ENCODE measurements at places on chromosomes 11 and 22.
A peak's percentile ranks its signal among the peaks of the same experiment; 100 is the strongest.

- DNase-seq: no peak
Measured at GRCh38 chr11:78763664-78764063, 189.0 kb upstream of the NARS2 start.

DNA sequence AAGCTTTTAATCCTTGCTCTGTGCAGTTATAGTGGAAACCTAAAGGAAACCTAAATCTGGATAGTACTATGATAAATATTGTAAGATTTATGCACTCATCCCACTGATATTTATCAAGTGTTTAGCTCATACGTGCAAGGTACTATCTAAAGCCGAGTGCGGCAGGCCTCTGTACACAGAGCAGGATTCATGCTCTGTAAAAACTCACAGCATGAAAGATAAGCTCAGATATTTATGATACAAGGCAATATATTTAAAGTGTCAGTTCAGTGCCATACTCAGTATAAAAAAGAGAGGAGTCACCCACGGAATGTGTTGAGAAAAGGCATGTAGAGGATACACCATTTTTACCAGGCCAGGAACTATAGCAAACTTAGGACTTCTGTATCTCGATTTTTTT lies 66.2 kb downstream of the MAML2 start:
- no peak for DNase-seq

DNA sequence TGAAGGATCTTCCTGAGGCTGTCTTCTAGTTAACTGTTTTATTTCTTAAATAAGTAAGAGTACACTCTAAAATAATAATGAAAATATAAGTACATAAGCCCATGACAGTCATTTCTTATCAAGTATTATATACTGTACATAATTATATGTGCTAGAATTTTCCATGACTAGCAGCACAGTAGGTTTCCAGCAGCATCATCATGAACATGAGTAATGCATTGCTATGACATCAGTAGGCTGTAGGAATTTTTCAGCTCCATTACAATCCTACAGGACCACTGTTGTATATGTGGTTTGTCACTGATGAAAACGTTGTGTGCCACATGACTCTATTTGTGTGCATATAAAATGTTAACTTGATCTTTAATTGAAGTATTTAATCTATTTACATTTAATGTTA lies 22.0 kb downstream of the ZNF202 start:
- no peak for DNase-seq

DNA sequence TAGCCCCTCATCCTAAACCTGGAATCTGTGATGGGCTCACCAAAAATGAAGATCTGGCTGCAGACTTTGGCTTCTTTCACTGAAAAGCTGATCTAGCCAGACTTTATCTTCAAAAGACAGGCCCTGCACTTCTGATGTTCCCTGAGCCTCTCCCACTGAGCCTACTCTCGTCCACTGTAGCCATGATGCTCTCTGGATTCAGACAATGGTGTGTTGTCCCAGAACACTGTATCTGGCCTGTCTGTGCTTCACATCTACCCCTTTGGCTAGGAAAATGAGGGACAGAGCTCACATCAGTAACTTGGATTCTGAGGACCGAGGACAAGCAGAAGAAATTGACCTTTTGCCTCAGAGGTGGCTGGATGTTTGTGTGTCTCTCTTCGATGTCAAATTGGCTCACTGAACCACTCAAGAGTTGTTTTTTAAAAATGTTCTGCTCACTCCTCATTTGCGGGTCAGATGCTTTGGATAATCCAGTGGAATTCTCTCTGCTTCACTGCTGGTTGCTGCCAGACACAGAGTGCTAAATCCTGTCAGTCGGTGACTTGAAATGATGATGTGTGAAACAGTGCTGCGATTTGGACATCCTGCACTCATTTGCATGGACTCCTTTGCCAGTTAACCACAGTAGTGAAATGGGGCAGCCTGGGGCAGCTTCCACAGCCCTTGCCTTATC lies 67.5 kb downstream of the ARFGAP2 start:
- DNase-seq: no peak

- DNase-seq: no peak
Measured at GRCh38 chr11:12927886-12928285, 81.2 kb upstream of the RASSF10 start.

DNA sequence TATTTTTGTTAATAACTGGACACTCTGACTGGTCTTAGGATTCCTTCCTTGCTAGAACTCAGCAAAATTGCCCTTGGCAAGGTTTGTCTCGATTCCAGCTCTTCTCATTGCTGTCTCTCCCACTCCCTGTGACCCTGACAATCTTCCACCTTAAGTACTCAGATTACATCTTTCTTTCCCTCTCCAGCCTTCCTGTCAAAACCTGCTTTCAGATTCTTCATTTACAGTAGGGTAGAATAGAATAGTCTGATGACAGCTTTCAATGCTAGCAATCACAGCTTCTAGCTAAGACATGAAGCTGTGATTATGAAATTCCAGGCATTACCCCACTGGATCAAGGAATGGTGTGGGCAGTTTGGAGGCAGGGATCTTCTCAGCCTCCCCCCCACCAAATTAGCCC lies 39.2 kb upstream of the LMO2 start:
- no peak for DNase-seq

GRCh38 chr11:133164986-133165385 lies 367.3 kb downstream of the OPCML start:
- no peak for DNase-seq

- no peak for DNase-seq
Measured at GRCh38 chr11:128412847-128413791, 174.2 kb downstream of the ETS1 start.

- no peak for DNase-seq
Measured at GRCh38 chr11:105953886-105954285, 68.2 kb downstream of the MSANTD4 start.

DNA sequence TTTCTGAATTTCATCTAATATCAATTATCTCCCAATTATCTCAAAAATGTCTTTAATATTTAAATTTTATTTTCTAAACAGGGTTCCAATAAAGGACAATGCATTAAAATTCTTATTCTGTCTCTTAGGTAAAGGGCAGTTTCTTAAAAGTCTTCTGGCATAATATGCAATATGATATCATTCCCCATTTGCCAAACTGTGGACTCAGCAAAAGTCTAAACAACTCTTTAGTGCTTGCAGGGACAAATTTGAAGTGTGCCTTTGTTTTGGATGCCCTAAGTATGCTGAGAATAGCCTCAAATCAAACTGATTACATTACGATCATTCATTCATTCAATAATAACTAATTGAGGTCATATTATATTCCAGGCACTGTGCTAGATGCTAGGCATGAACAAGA lies 281.0 kb upstream of the KIRREL3 start:
- DNase-seq: no peak

GRCh38 chr11:32722255-32722654 lies 72.2 kb downstream of the CCDC73 start:
- no peak for DNase-seq

DNA sequence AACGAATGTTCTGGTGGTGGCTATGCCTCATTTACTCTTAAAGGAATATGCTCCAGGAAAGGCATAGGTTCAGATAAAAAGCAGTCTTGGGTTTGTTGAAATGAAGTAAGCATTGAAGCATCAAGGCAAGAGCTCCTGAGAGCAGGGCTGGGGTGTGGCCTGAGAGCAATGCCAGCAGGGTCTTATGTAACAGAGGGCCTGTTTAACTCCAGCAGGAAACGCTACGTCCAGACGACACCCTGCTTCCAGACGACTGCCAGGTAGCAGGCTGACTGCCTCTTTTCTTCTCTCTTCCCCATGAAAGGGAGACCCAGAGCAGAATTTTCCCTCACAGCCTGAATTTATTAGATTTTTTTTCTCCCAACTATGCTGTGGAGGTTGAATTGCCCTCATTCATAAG lies 127.2 kb upstream of the SLC5A12 start:
- DNase-seq: no peak

- DNase-seq: no peak
Measured at GRCh38 chr11:34363363-34364084, 5.7 kb upstream of the ABTB2 start.

DNA sequence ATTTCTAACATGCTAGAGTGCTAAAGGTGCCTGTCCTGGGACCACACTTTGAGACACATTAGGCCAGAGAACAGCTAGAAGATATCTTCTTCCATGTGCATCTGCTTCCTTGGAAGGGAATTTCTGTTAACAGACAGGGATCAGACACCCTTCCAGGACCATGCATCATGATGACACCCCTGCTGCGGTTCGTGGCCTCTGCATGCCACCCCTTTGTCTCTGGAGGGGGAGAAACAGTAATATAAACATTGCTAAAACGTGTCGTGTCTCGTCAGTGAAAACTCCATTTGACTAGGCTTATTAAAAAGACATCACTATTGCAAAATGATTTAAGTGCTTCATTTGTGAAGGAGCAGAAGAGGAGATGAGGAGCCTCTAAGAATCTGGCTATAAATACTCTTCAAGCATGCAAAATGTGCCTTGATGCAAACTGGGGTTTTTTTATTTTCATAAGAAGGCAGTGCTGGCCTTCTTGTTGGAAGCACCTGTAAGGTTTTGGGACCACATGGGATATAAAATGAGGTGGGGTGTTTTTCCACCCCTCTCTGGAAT lies 141.6 kb downstream of the MYO18B start:
- DNase-seq: no peak

- DNase-seq: peak; percentile 25
Measured at GRCh38 chr11:115256397-115257197, 247.6 kb downstream of the CADM1 start.

- no peak for DNase-seq
Measured at GRCh38 chr11:19558189-19558986, 154.2 kb upstream of the NAV2 start.

- DNase-seq: no peak
Measured at GRCh38 chr22:32103658-32104315, 55.3 kb downstream of the C22orf42 start.

DNA sequence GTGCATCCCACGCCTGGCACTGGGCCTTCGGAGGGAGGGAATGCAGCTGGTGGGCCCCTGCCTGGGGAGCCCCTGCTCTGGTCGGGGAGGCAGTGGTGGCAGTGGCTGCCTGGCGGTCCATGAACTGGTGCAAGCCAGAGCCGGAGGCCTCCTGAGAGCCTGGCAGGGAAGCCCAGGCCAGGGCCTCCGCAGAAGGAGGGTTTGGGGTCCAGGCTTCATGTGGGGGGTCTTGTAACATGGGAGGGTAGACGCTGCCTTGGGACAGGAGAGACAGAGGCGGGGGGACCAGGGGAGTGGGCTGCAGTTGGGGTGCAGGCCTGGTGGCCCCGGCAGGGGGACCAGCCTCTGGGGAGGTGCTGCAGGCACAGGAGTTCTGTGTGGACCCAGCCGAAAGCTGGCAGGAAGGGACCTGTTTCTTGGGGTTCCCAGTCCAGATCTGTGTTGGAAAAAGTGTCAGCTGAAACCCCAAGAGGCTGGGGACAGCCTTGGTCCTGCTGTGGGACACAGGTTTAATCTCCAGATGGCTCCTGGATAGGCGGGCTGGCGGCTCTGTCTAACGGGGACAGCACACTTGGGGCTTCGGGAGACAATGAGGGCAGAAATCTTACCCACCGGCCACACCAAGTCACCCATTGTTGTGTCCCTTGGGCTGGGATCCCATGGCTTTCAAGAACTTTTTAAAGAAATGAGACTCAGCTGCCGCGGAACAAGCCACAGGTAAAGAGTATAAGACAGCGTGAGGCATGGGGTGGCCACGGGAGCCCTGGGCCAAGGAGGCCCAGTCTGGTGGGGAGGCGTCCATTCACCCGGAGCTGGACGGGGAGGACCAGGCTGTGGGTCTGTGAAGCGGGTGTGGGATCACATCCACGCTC lies 73.5 kb downstream of the KCNQ1 start:
- peak; percentile 39 for DNase-seq

DNA sequence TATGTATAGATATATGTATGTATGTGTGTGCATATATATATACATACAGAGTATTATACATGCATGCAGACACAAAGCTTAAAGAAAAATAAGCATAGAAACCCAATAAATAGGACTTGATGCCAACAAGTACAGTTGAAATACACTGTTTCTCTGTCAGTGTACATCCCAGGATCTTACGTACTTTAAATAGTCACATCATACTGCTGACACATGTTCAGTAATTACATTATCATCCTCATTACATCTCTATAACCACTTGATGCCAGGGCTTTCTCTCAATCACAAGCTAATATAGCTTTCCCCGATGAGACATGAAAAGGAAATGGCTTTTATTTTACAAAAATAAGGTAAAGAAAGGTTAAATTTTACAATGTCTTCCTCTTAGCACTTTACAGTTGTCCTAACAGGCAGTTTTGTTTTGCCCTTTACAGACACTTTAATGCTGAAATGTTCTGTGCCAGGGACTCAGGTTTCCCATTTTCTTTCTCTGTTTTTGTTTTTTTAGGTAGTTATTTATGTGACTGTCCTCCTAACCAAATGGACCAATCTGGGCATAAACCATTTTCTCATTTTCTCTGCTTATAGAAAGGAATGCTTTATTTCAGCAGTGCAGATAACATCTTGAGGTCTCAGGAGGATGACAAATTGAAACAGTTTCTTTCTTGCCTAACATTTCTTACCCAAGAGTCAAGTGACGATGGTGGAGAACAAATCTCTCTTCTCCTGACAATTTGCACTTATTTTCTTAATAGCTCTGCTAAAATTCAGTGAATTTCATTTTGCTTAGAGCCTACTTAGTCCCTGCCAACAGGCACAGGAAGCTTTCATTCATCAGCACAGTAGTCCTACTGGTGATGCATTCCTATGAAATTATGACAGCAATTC lies 350.2 kb downstream of the TTC28 start:
- no peak for DNase-seq

DNA sequence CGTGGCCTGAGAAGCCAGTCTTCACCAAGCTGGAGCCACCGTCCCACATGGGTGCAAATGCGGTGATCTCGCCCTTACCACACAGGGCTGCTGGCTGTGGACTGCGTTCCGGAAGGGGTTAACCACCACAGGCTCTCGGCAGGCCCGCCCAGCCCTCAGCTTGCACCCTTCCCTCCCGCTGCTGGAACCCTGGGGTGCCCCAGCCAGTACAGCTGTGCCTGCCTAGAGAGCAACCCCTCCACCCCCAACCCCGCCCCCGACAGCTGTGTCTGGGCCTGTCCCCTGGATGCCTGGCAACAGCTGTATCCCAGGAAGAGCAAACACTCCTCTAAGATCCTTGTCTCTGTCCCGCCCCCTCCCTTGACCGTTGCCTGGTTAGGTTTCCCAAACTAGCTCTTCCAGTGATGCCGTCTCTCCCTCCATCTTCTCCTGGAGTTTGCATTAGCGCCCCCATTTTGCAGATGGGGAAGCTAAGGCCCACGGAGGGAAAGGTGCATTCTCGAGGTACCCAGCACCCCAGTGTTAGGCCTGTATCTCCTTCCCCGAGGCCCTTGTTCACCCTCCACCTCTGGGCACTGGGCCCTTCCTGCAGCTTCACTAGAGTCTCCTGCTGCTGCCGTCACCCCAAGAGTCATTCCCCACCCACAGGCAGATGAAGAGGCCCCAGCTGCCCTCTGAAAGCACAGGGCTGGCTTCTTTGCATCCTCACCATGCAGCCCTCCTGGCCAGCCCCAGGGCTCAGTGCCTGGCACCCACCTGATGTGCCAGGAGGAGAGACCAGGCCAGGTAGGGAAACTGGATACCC lies 12.6 kb upstream of the COX8A start:
- DNase-seq: no peak

GRCh38 chr11:33500861-33501479 lies 199.7 kb downstream of the C11orf91 start:
- DNase-seq: no peak

All from Peyer's patch (tissue), 4 donors.